Heart left ventricle (tissue), 16 donors: ENCODE measurements at places on chromosomes 5 and 9. TPM values are rescaled to one million over a fixed set of nuclear protein-coding genes. Genes with fewer than 3 reads are reported as not detected.

DNA sequence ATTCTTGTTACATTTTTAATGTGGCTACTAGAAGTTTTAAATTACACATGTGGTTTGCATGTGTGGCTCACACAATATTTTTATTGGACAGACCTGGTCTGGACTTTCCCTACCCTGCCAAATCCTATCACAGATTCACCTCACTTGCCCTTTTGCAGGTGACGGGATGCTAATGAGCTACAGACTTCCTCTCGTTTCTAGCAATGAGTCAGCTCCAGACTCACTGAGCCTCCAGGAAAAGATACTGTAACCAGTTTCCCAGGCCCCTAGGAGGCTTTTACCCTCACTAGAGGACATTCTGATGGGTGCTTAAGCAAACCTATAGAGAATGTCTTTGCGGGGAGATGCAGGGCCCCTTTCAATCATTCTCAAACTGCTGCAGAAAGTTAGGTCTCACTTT lies 135.4 kb downstream of the WDR41 start:
- DNase-seq: no peak

The SLC25A2 gene
- not detected for total RNA-seq

DNA sequence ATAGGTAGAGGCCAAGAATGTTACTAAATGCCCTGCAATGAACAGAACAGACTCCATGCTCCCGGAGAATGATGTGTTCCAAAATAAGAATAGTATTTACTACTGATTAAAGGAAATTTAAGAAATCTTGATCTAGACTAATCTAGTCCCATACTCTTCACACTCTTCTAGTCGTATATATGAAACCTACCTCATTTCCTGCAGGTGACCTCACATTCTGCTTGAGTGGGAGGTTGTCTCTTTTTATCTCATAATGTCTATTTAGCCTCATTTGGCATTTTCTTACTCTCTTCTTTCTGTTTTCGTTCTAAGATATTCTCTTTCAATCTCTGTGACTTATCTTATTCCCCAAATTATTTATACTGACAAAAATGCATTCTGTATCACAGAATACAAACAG lies 9.2 kb upstream of the SHOC1 start:
- no peak for DNase-seq

DNA sequence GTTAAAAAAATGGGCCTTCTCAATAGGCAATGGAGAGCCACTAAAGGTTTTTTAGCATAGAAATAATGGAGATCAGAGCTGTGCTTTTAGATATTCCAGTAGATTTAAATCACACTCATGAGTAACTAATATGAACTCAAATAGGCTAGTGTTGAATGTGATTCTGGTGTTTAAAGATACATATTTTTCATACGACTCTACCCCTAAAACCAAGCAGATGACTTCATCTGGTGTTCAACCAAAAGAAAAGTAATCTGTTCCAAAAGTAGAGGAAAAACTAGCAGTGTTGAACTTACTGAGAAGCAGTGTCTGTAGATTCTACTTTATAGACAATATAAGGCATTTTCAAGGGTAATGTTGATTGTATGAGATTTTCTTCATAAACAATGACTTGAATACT lies 138.1 kb downstream of the TSSK1B start:
- DNase-seq: no peak

DNA sequence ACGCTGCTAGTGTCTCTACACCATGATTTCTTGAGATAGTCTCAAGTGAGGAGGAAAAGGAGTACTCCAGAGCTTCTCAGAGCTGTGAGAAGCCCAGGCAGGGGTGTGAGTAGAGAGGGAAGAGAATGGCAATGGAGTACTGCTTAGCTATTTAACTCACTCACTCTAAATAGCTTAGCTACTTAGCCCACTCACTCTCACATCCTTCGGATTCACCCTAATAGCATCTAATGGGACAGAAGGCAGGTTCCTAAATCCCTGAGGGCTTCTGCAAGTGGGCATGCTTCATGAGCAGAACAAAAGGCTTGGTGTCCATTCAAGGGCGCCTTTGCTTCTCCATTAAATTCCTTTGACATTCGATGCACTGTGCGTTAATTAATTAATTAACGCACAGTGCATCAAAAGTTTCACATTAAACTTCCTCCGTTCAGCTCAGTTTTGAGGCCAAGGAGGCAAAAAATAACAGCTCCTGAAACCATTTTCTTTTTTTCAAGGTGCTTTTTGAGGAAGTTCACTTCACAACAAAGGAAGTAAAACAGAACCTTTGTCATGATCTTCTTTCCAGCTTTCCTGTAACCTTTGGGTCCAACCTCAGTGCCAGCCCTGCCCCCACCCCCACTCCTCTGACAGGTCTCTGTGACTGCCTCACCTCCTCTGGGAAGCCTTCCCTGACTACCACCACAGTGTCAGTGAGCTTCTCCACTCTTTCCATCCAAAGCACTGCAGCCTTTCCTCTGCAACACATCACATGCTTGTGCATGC lies 294.0 kb downstream of the SEC61B start:
- no peak for DNase-seq

GRCh38 chr5:22306011-22306410 lies 547.1 kb downstream of the CDH12 start:
- no peak for DNase-seq

The SPINK7 gene
- total RNA-seq: not detected

GRCh38 chr9:107242073-107243030 lies 40.7 kb upstream of the RAD23B start:
- DNase-seq: no peak

GRCh38 chr5:80926979-80927656 lies 33.0 kb upstream of the RASGRF2 start:
- DNase-seq: no peak

The PCDHB13 gene
- total RNA-seq: 3.9 TPM

DNA sequence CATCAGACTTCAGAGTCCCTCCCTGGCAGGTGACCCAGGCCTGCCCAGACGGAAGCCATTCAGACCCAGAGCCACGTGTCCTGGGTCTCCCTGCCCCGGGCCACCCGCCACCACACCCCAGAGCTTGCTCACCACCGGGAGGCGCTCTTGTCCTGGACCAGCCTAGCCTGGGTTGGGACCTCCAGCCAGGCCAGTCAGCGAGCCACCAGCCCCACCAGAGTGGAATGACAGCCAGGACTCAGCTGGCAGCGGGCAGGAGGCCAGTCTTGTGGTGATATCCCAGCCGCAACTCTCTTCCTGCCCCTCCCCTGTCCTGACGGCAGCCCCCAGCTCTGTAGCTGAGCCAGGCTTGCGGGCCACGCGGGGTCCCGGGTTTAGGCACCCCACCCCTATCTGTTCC lies 1.7 kb upstream of the PTGDS start:
- DNase-seq: peak; percentile 78

The MARVELD2 gene
- total RNA-seq: 0.87 TPM

DNA sequence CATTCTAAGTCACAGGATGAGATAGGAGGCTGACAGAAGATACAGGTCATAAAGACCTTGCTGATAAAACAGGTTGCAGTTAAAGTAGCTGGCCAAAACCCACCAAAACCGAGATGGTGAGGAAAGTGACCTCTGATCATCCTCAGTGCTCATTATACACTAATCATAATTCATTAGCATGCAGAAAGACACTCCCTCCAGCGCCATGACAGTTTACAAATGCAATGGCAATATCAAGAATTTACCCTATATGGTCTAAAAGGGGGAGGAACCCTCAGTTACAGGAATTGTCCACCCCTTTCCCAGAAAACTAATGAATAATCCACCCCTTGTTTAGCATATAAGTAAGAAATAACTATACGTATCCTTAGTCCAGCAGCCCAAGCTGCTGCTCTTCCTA lies 63.2 kb upstream of the IQGAP2 start:
- DNase-seq: no peak

The DAPK1 gene
- 2.7 TPM for total RNA-seq

DNA sequence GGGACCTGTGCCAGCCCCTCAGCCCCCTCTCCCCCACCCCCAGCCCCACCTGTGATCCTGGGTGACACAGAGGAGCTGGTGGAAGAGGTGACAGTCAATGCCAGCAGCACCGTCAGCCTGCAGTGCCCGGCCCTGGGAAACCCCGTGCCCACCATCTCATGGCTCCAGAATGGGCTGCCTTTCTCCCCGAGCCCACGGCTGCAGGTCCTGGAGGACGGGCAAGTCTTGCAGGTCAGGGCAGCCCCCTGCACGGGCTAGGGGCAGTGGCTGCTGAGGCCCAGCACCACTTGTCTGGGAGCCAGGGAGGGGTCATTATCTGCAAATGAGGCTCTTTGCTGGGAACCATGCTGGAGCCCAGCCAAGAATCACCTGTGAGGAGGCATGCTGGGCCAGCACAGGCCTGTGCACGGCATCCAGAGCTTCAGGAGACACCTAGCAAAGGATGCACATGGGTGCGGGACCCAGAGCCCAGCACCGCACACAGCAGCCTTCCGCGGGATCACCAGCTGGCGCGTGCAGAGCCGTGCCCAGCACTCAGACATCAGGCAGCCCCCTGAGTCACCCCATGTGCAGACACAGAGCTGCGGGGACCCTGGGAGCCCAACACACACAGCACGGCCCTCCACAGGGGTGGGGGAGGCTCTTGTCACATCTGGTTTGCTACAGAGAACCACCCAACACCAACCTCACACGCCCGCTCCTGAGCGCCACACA lies 62.0 kb upstream of the ASS1 start:
- DNase-seq: no peak

- peak; percentile 36 for DNase-seq
Observed at GRCh38 chr9:129242971-129243561, 65.0 kb upstream of the IER5L start.

DNA sequence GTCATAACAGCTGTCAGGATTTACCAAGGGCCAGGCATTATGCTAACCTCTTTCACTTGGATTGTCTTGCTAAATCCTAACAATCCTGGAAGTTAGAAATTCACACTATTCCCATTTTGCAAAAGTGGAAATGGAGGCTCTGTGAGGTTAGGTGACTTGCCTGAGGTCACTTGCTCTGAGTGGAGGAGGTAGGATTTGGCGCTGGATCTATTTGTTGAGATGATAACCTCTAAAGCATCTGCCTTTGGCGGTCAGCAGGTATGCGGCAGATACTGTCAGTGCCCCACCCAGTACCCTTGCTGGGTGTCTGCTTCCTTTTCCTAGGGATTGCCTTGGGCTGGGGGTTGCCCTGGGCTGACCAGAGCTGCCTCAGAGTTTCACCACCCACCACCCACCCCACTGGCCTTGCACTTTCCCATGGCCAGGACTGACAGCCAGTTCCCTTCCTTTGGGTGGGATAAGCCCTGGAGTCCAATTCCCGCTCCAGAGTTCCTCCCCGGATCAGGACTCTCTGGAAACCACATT lies 164.8 kb upstream of the MSX2 start:
- DNase-seq: no peak

- DNase-seq: peak; percentile 46
Observed at GRCh38 chr5:96614110-96614691, 48.0 kb upstream of the CAST start.

GRCh38 chr5:124153588-124153987 lies 592.9 kb downstream of the ZNF608 start:
- no peak for DNase-seq

- no peak for DNase-seq
Observed at GRCh38 chr9:33012328-33013069, 11.1 kb upstream of the APTX start.

DNA sequence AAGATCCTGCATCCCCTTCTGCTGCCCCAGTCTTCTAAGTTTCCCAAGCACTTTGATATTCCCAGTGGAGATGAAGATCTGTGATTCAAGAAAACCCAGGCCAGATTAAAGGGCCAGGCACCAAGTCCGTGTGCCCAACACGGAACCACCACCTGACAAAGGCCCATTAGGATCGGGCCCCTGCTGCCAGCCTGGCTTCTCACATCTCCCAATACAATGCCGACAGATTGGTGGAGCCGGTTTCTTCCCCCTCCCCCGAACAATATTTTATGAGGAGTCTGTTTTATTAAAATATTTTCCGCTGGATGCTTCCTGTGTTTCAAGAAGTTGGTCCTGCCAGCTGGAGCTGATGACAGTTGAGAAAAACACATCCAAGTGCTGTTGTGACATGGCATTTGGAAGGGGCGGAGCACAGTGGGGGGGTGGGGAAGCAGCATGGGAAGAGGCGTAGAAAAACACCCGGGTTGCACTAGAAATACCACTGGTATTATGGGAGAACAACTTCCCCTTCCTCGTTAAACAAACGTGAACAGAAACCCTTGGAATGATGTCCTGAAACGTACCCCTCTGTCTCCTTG lies 45.0 kb downstream of the CRB2 start:
- DNase-seq: no peak

- DNase-seq: no peak
Observed at GRCh38 chr5:16313761-16314160, 134.2 kb upstream of the MARCHF11 start.

The CD14 gene
- 220 TPM for total RNA-seq

The SMC5 gene
- 9.7 TPM for total RNA-seq

The KLF9 gene
- total RNA-seq: 40.5 TPM

DNA sequence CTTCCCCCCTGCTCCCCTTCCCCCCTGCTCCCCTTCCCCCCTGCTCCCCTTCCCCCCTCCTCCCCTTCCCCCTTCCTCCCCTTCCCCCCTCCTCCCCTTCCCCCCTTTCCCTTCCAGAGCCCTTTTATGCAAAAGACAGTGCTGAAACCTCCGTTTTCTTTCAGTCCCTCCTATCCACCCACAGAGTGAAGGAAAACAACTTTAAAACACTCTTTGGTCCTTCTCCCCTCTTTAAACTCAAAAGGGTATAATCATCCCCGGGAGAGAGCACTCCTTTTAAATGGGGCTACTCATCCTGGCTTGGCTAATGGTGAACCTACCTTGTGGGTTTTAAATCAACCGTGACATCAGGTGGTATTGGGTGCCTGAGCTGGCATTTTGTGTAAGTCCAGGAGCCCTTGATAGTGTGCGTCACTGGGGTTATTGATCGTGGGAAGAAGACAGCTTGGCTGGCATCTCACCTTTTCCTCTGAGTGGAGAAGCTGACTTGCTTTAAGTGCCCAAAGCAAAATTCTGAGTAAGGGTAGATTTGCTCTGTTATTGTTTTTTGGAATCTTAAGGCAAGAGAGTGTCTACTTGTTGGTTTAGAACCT lies 2.7 kb downstream of the LARP1 start:
- DNase-seq: no peak

The LECT2 gene
- not detected for total RNA-seq

GRCh38 chr5:126542441-126542840 lies 52.6 kb downstream of the ALDH7A1 start:
- DNase-seq: no peak

DNA sequence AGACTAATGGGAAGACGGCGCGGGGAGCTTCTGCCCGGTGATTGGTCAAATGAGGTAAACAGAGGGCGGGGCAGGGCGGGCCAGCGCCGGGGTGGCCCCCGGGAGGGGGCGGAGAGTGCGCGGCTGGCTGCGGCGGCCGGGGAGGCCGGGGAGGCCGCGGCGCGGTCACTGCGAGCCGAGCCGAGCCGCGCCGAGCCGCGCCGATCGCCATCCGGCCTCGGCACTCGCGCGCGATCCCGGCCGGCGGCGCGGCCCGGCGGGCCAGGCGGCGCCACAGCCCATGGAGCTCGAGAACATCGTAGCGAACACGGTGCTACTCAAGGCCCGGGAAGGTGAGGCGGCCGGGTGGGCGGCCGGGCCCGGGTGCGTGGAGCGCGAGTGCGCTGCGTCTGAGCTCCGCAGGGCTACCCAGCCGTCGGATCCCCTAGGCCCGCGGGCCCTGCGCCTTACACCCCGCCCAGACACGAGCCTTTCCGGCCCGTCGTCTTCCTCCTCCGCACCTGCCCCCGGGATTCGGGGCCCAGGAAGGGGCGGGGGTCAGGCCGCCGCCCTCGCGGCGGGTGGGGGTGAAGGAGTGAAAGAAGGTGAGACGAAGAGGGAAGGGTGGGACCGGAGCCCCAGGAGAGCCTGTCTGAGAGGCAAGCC lies at the start of gene GRK6:
TSS of gene GRK6 (plus strand) at position 111 of the 645 bp plus-strand sequence. CDS start at position 281, 170 bp downstream.
- peak; percentile 55 for DNase-seq
